ENCODE measurements at places on chromosomes 3 and 15.

DNA sequence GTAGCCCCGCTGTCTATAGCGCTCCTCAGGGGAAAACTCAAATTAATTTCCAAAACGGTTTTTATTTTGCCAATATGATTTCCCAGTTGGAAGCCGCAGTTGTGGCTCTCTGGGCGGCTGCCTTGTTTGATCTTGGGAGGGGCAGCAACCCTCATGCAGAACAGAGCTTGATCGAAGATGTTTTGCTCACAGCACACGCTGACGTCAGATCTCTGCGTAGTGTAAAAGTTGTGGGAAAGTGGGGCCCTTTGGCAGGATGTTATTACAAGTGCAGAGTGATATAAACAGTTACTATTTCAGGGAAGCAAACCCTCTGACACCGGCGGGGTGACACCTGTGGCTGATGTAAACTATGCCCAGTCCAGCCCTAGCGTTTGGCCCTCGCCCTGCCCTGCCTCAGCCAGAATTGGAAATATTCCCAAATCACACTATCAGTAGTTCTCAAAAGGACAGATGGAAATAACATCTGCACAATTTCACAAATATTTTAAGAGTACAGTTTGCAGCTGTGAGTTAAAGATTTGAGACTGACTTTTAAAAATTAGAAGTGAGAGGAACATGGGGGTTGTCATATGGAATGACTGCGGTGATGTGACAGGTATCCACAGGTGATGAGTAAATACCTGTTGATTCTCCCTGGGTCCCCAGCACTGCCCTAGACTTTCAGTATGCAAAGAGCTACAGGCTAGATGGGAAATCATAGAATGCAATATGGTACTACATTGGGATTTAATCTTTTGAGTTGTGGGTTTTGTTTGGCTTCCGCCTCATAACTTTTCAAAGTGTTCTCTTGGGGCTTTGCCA, 1.7 kb downstream of the SYNM start:
- DNase-seq, result no peak

- DNase-seq, result no peak
Observed at GRCh38 chr15:36737430-36737891, 158.0 kb downstream of the CDIN1 start.

DNA sequence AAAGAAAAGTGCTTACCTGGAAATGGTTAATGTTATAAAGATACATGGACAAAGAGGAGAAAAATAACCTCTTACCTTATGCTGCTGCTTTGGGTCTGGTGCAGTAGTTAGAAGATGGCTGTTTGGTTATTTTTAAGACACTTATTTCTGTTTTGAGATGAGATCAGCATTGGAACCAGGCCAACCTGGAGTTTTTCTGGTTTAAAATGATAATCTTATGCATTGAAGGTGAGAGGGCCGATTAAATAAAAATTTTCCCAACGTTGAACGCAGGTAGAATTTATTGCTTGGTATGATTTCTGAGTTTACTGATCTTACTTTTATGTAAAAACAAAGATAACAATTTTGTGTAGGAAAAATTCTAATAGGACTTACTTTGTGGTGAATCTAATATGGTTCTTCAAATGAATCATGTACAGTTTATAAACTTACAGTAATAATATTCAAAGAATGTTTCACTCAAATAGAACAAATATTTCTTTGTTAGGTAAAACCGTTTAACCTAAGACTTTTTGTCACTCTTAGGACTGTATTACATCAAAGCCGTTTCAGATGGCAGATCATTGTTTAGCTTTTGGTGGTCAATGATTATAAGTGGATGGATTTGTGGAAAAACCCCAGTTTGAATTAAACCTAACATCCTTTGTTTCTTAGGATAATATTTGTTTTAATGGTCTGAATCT, 14.9 kb downstream of the UBE2E2 start:
- no peak for DNase-seq

- DNase-seq, result no peak
Observed at GRCh38 chr3:177680472-177680821, 483.2 kb upstream of the TBL1XR1 start.

DNA sequence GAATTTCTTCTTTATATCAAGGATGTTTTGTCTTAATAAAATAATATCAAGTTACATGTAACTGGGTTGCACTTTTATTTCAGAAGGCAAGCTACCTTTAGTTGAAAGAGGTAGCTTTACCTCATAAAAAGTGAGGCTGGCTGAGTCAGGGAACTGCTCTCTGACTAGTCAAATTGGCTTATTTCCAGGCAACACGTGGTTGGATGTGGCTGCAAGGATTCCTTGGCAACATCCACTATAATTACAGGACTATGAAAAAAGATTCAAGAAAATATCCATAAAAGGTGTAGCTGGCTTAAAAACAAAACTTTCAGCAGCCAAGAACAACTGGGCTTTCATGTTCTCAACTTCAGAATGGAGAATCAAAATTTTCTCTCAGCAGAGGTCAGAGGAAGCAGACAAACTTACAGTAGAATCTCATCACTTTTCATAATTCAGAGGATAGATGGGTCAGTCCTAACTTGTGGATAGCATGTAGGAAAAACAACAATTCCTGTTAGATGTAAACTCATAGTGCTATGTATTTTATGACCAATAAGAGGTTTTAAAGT, 779.1 kb downstream of the MECOM start:
- no peak for DNase-seq

GRCh38 chr3:188212308-188212969, 58.5 kb downstream of the LPP start:
- DNase-seq, result no peak

DNA sequence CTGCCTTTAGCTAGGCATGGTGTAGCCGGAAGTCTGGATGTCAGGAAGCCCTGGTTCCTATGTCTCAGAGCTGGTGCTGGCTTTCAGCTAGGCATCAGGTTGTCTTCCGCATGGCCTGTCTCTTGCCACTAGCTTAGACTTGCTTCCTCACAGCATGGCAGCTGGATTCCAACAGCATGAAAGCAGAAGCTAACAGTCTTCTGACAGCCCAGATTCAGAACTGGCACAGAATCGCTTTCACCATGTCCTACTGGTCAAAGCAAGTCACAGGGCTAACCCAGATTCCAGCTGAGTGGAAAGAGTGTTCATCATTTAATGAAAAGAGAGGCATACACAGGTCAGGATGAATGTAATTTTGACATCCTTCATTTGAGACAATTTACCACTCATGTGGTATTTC, 1050.5 kb downstream of the ROBO2 start:
- DNase-seq, result no peak

DNA sequence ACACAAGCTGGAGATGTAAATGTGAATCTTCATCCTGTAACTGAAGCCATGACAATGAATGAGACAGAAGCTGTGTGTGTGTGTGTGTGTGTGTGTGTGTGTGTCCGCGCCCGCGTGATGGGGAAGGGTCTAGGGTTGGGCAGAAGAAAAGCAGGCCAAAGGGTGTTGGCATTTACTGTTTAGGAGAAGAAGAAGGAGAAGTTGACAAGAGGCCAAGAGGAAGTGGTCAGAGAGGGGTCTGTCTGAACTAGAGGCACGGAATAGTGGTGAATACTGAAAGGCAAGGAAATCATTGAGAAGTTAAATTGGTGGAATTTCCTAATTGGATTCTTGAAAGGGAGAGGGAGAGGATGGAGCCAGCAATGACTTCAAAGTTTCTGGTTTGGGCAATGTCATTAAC, 5.6 kb upstream of the NCEH1 start:
- no peak for DNase-seq

- DNase-seq, result no peak
Observed at GRCh38 chr15:85976986-85977385, 102.7 kb upstream of the AGBL1 start.

GRCh38 chr3:187974871-187975271, 179.1 kb upstream of the LPP start:
- no peak for DNase-seq

DNA sequence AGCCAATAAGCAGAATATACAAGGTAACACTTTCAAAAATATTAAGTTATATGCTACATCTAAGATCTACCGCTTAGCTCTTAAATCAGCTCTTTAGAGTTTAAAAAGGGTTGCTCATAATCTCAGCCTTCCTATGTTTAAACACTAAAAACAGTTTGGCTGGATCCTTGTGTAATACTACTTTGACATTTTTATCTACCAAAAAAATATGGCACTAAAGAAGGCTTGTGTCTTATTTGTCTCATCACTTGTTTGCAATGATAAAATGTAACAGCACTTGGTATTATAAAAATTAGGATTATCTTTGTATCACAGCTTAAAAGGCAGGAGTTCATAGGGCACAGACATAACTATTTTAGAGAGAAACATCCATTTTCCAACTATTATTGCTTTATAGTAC, 9.8 kb downstream of the ANKRD28 start:
- no peak for DNase-seq

DNA sequence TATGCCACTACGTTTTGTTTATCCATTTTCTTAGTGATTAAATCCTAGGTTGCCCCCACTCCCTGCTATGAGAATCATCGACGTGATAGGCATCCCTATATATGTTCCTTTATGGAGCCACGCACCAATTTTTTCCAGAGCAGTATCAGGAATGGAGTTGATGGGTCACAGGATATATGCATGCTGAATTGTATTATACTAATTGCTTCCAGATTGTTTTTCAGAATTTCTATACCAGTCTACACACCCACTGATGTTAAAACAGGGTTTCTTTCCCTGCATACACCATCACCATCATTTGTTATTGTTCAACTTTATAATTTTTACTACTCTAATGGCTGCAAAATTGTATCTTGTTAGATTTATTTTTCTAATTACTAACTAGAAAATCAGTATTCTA, 100.1 kb upstream of the MRPS22 start:
- DNase-seq, result no peak

- DNase-seq, result no peak
Observed at GRCh38 chr15:28002867-28003266, 96.2 kb downstream of the OCA2 start.

DNA sequence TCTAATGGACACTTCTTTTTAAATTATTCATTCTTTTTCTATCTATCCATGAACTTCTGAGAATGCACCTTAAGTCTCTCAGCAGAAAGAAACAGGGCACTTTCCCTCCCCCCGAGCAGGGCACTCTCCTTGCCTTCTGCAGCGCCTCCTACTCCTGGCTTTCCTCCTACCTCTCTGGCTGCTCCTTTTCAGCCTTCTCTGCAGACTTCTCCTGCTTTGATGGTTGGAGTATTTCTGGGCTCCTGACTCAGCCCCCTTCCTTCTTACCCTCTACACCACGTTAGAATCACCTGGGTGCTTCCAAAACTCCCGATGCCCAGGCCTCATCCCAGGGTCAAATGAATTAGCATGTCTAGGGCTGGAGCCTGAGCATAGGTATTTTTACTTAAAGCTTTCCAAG, 3.4 kb downstream of the SCN5A start:
- DNase-seq, result no peak

DNA sequence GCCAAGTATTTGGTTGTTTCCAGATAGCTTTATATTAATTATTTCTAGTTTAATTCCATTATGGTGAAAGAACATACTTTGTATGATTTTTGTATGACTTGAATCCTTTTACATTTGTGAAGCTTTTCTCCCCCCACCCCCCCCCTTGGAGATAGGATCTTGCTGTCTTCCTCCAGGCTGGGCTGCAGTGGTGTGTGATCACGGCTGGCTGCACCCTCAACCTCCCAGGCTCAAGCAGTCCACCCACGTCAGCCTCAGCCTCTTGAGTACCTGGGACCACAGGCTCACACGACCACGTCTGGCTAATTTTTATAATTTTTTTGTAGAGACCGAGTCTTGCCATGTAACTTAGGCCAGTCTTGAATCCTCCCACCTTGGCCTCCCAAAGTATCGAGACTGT, 29.5 kb downstream of the ARL8B start:
- no peak for DNase-seq

- peak; percentile 28 for DNase-seq
Observed at GRCh38 chr3:56915966-56916586, 114.3 kb upstream of the ARHGEF3 start.

GRCh38 chr3:149643482-149643798, 14.4 kb downstream of the WWTR1 start:
- DNase-seq, result no peak

All from NCI-H510A (cell line).